ENCODE measurements at places on chromosomes 16 and 17.

DNA sequence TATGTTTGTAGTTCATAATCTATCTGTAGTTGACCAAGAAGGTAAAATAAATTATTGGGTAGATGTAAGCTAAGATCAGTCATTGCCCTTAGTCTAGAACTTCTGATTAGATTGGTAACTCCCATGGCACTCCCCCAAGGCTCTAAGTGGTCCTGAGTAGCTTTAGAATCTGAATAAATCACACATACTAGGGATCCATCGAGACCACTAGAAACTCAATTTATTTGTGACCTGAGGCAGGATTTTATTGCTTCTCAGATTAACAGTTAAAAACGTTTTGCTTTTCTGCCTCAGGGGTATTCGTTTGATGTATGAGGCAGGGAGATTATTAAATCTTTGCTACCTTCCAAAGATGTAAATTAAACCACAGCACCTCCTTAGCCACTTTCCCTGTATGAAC lies 24.9 kb downstream of the CMTR2 start:
- no peak for DNase-seq

- DNase-seq, result peak; percentile 7
These were observed 203.0 kb downstream of the CPPED1 start for GRCh38 chr16:12600536-12601256.

- no peak for DNase-seq
These were observed 14.5 kb upstream of the RASL10B start for GRCh38 chr17:35716897-35717465.

DNA sequence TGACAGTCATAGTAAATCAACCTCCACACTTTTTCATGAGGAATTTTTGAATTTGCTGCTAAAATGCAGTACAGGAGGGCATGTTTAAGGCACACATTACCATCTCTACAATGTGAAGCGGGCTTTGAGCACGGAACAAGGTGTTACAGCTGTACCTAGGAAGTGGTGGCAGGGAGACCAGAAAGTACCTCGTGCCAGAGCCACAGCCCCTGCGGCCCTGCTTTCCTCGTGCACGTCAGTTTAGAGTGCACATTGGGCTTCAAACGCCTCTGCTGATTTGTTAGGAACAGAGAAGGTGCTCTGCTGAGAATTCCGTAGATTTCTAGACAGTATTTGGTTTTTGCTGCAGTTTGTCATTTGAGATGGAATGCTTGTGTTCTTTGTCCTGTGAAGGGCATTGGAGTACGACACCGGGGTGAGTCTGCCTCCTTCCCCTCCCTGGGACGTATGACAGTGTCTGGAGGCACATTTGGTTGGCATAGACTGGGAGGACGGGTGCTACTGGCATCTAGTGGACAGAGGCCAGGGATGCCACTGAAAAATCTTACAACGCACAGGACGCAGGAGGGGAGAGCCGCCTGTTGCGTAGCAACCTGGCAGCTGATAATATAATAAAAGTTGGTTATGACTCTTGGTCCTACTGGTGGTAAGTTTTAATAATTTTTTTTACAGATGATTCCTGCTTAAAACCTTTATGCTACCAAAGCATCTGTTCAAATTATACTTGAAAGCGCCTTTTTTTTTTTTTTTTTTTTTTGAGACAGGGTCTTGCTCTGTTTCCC lies 9.1 kb downstream of the FOXK2 start:
- no peak for DNase-seq

GRCh38 chr16:59905606-59906005 lies 1171.5 kb upstream of the GOT2 start:
- no peak for DNase-seq

DNA sequence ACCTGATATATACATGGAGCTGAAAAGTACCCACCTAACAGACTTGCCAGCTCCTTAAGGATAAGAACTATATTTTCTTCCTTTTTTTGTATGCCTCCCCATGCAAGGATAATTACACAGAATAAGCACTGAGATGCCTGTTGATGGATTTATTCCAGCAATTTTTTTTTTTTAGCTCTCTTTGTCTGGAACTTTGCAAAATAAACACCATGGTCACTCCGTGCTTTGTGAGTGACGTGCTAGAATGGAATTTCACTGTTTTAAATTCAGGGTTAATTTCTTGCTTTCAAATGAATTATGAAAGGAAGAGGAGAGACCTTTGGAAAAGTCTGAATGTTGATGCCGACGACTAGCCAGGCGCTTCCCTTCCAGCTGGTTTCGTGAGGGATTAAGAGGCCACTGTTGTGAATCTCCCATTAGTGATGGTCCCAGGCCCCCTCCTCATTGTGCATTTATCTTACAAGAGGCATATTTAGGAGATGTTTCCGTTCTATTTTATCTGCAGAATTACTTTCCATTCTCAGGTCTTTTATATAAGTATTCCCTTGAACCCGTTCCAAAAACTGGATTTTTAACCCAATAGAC lies 529.1 kb downstream of the WWOX start:
- DNase-seq, result no peak

DNA sequence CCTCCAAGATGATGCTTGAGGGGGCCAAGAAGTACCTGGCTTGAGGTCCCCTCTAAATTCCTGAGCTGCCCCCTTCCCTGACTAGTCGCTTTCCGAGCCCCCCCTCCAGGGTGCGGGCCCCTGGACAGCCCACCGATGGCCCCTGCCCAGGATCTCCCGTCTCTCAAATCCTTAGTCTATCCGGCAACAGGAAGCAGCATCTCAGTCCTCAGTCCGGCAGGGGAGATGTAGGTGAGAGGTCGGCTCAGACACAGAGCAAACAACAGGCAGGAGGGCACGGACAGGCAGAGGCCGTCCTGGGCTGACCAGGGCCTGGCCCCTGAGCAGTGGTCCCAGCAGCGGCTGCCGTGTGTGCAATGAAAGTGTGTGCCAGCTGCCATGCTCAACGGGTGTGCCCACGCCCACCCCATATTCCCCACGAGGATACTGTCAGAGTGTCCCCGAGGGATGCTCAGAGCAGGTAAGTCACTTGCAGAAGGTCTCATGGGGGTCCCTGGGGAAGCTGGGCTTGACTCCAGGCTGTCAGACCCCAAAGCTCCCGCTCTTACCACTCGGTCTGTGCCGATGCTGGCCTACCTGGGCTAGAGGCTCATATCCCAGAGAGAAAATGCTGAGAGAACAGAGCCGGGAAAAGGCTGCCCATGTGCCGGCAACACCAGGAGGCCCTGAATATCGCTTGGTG lies 7.2 kb downstream of the SLC43A2 start:
- no peak for DNase-seq

Measured in stimulated activated CD8-positive, alpha-beta memory T cell treated with anti-CD3 and anti-CD28 coated beads, Interleukin-4, amount 100 ng/mL, for 48 hours (primary cell).